ENCODE measurements at places on chromosomes 4 and X.
A peak's percentile ranks its signal among the peaks of the same experiment; 100 is the strongest.

DNA sequence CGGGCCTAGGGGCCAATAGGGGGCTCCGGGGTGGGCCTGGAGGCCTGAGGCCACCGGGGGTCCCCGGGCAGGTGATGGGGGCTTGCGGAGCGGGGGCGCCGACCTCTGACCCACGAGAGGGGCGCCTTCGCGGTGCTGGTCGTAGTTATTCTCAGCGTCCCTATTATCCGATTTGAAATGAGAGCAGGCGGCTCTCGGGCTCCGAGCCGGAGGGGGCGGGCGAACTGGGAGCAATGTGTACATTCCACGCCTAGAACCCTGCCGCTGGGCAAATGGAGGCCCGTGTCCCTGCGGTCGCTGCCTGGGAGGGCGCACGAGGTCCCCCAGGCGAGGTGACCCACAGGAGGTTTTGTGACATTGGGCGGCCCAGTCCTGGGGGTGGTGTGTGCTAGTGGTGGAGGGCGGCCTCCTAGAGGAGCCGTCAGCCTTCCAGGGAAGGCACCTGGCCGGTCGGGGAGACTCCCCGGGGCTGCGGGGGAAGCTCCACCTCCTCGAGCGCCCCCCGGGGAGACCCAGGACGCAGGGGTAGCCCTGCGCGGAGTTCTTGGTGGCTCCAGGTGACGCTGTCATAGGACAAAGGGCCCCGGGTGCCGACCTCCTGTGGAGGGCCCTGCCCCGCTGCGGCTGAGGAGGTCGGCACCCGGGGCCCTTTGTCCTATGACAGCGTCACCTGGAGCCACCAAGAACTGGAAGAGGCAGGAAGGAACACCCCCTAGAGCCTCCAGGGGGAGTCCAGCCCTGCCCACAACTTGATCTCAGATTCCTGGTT lies 102.6 kb upstream of the PRKX start:
- no peaks in the 10 kb centered on the region for H3K27me3 ChIP-seq
- H3K4me1 ChIP-seq: no peaks in the 10 kb centered on the region
- H3K4me3 ChIP-seq: peak overlapping the region; percentile 69
- peak overlapping the region; percentile 82 for H3K27ac ChIP-seq
- no peaks in the 10 kb centered on the region for H3K36me3 ChIP-seq
- DNase-seq: peak; percentile 79

DNA sequence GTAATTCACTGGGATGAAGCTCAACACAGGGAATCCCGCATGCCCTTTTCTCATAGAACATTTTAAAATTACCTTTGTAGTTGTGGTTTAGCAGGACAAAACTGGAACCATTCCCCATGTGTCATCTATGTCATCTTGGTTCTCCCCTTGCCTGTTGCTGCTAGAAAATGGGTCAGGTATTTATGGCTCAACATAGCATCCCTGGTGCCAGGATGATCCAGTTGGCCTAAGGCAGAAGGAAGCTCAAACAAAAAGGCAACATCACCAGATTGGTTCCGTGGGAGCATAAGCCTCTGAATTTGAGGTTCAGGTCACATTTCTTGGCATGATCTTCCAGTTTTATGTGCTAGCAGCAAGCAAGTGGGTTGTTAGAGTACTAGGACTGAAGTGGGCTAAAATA lies 552.6 kb upstream of the BOD1L1 start:
- H3K27me3 ChIP-seq: no peaks in the 10 kb centered on the region
- no peaks in the 10 kb centered on the region for H3K36me3 ChIP-seq
- peaks cover 46% of the 10 kb centered on the region for H3K4me1 ChIP-seq
- no peak for DNase-seq
- H3K27ac ChIP-seq: no peak overlapping the region
- no peak overlapping the region for H3K4me3 ChIP-seq

- DNase-seq: no peak
- no peaks in the 10 kb centered on the region for H3K36me3 ChIP-seq
Observed at GRCh38 chr4:39124885-39125599, 57.3 kb upstream of the WDR19 start.

DNA sequence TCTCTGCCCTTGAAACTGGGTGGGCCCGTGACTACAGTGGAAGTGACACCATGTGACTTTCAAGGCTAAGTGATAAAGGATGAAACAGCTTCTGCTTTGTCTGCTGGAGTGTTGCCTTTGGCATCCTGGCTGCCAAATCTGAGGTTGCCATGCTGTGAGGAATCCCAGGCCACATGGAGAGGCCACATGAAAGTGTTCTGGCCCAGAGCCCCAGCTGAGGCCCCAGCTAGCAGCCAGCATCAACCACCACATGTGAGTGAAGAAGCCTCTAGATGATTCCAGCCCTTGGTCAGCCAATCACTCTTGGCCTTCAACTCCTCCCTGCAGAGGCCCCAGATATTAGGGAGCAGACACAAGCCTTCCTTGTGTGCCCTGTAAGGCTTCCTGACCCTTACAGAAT lies 94.4 kb upstream of the BCOR start:
- H3K36me3 ChIP-seq: no peaks in the 10 kb centered on the region
- no peak overlapping the region for H3K27ac ChIP-seq
- no peaks in the 10 kb centered on the region for H3K27me3 ChIP-seq
- H3K4me3 ChIP-seq: no peak overlapping the region
- DNase-seq: no peak
- no peaks in the 10 kb centered on the region for H3K4me1 ChIP-seq

- H3K4me3 ChIP-seq: no peak overlapping the region
- H3K36me3 ChIP-seq: no peaks in the 10 kb centered on the region
- no peaks in the 10 kb centered on the region for H3K27me3 ChIP-seq
- H3K4me1 ChIP-seq: peaks cover 29% of the 10 kb centered on the region
- no peak for DNase-seq
- H3K27ac ChIP-seq: no peak overlapping the region
Observed at GRCh38 chr4:158777423-158778155, 8.8 kb downstream of the FNIP2 start.
